Mucosa of gallbladder (tissue), 1 donor: ENCODE measurements at places on chromosomes 6 and 20. TPM values are rescaled to one million over a fixed set of nuclear protein-coding genes. Genes with fewer than 3 reads are reported as not detected.

SIRPB2 gene
- total RNA-seq, result 3.7 TPM

ZNF165 gene
- total RNA-seq, result 1.5 TPM

PTPRT gene
- 45.0 TPM for total RNA-seq

PTK6 gene
- 11.0 TPM for total RNA-seq

ZNF334 gene
- total RNA-seq, result 7.7 TPM

MMP24 gene
- total RNA-seq, result 1.6 TPM

MCCD1 gene
- total RNA-seq, result not detected

LY6G5B gene
- total RNA-seq, result 8.1 TPM

TRAPPC3L gene
- total RNA-seq, result not detected

LRRC1 gene
- total RNA-seq, result 17.3 TPM

CRISP3 gene
- 7.5 TPM for total RNA-seq

SLC35F1 gene
- total RNA-seq, result 1.1 TPM

RAB44 gene
- total RNA-seq, result 0.75 TPM

PPP1R3G gene
- 2.8 TPM for total RNA-seq

LY6G5C gene
- total RNA-seq, result 5.2 TPM

ACTL10 gene
- 4.8 TPM for total RNA-seq

FAM184A gene
- total RNA-seq, result 1.0 TPM

FAXC gene
- total RNA-seq, result 7.3 TPM

PSORS1C1 gene
- 11.0 TPM for total RNA-seq

FKBP1C gene
- 1.1 TPM for total RNA-seq

ANKEF1 gene
- 8.2 TPM for total RNA-seq

LHFPL5 gene
- 0.69 TPM for total RNA-seq

EPPIN gene
- total RNA-seq, result not detected

RXRB gene
- 56.8 TPM for total RNA-seq

CPNE5 gene
- 1.3 TPM for total RNA-seq

ANGPT4 gene
- 0.20 TPM for total RNA-seq

FAM162B gene
- 2.7 TPM for total RNA-seq

BCAS4 gene
- 8.2 TPM for total RNA-seq

SHLD1 gene
- total RNA-seq, result 12.1 TPM

LINC00237 gene
- not detected for total RNA-seq

GPR6 gene
- total RNA-seq, result not detected

FOXC1 gene
- total RNA-seq, result 9.5 TPM

C6orf132 gene
- total RNA-seq, result 41.2 TPM

TMEM151B gene
- 0.12 TPM for total RNA-seq

SCRT2 gene
- not detected for total RNA-seq

TRDN gene
- total RNA-seq, result 0.23 TPM

LRRC73 gene
- total RNA-seq, result 7.0 TPM

SMOC2 gene
- total RNA-seq, result 213 TPM

EGFL8 gene
- 13.6 TPM for total RNA-seq

CNR1 gene
- total RNA-seq, result 3.7 TPM

PROKR2 gene
- not detected for total RNA-seq

SULF2 gene
- total RNA-seq, result 74.8 TPM

FRK gene
- total RNA-seq, result 24.3 TPM

CLIC5 gene
- 27.6 TPM for total RNA-seq

OR2B6 gene
- total RNA-seq, result not detected

FGD2 gene
- 20.5 TPM for total RNA-seq

PRSS16 gene
- 35.1 TPM for total RNA-seq

TREM1 gene
- total RNA-seq, result 1.3 TPM

TMEM14C gene
- 111 TPM for total RNA-seq

PDE7B gene
- total RNA-seq, result 5.7 TPM

TAAR2 gene
- total RNA-seq, result not detected

ULBP1 gene
- 0.09 TPM for total RNA-seq

ERVFRD-1 gene
- total RNA-seq, result 0.40 TPM

TCP11 gene
- not detected for total RNA-seq
